Activated T-cell treated with anti-CD3 and anti-CD28 coated beads for 4 hours (primary cell): ENCODE measurements at places on chromosomes 2 and 18.

DNA sequence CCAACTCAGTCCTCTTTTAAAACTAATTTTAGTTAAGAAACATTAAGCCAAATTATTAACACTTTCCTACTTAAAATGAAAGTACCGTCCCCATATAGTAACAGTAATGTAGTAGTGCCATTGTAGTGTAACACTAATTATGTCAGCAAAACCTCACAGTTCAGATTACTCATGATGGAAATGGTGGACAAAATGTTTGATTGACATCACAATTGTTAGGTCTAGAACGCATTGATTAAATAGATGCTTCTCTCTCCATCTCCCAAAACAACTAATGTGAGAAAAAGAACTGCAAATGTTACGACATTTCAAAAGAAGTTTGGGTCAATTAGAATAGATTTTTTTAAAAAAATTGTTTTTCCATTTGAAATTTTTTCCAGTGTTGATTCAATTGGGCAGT is 1.2 kb upstream of the ATF2 start:
- no peak for DNase-seq

- no peak for DNase-seq
Observed at GRCh38 chr2:8067784-8068336, 614.0 kb upstream of the ID2 start.

GRCh38 chr2:47015206-47015605 is 99.6 kb upstream of the MCFD2 start:
- no peak for DNase-seq

DNA sequence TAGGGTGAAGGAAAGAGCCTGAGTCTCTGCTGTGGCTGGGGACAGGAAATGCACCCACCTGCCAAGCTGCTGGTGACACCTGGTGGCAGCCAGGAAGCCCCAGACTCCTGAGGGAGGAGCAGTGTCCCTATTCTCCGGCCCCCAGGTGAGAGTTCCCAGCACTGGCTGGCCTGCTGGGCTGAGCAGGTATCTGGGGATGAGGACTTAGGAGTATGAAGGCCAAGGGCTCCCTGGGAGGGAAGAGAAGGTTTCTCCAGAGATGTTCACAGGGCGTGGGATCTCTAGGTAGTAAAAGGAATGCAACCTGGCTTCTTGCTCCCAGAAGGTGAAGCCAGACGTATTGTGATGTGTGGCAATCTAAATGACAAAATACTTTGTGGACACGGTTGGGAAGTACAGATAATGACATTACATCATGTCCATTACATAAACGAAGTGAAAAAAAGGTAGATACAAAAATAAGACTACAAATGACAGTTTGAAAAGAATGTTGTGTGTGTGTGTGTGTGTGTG is 75.8 kb upstream of the SLC1A4 start:
- no peak for DNase-seq

DNA sequence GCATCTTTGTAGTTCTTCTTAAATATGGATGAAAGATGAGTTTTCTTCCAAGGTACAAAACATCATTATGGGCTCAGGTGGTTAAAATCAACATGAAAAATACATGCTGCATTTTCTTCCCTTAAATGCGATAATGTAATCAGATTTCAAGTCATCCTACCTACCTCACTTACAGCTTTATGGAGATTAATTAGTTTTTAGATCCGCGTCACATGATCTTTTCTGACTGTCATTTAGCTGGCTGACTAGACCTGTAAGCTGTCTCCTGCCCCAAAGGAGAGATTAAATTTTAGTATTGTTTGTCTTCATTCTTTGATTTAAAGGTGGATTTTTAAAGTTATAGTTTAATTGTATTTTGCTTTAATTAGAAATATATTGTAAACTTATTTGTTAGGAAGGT is 678.0 kb upstream of the ZEB2 start:
- no peak for DNase-seq

GRCh38 chr2:100185105-100185504 is 42.7 kb upstream of the AFF3 start:
- no peak for DNase-seq

DNA sequence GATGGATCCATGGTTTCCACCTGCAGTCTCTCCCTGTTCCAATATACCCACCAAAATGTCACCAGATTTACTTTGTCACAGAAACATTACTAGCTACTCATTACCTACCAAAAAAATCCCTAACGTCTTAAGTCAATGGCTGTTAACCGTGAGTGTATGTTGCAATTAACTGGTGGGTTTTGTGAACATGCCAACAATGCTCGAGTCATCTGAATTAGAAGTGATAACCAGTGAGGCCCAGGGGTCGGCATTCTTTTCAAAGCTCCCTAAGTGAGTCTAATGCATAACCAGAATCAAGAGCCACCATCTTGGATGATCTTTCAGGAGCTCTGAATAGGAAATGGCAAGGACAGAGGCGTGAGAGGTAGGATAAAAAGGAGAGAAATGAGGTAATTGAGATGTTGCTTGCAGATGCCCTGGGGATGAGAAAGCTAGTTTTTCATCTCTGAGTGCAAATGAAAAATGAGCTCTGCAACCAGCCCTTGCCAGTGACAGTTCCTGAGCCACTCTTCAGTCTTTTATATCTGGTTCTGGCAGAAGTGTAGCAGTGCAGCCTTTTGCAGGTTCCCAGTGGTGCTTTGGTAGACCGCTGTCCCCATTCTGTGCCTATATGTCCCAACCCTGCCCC is 130.0 kb upstream of the RND3 start:
- no peak for DNase-seq

GRCh38 chr2:106642679-106643078 is 155.5 kb downstream of the CD8B2 start:
- DNase-seq, result no peak

DNA sequence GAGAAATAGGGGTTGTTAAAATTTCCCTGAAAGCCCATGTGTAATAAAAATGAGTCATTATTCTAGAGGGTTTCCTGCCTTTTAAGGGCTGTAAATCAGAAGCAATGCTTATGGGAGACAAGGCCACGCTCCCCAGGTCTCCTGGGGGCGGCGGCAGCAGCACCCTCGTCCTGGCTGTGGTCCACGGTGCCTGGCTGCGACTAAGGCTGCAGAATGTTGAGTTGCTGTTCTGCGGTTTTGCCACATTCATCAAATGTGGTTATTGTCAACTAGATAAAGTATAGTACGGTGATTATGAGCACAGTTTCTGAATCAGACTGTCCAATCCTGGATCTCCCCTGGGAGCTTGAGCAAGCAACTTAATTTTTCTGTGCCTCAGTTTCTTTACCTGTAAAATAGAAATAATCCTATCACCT is 11.9 kb upstream of the AGFG1 start:
- DNase-seq, result peak; percentile 59

- DNase-seq, result no peak
Observed at GRCh38 chr18:6607343-6607742, 122.2 kb upstream of the ARHGAP28 start.

DNA sequence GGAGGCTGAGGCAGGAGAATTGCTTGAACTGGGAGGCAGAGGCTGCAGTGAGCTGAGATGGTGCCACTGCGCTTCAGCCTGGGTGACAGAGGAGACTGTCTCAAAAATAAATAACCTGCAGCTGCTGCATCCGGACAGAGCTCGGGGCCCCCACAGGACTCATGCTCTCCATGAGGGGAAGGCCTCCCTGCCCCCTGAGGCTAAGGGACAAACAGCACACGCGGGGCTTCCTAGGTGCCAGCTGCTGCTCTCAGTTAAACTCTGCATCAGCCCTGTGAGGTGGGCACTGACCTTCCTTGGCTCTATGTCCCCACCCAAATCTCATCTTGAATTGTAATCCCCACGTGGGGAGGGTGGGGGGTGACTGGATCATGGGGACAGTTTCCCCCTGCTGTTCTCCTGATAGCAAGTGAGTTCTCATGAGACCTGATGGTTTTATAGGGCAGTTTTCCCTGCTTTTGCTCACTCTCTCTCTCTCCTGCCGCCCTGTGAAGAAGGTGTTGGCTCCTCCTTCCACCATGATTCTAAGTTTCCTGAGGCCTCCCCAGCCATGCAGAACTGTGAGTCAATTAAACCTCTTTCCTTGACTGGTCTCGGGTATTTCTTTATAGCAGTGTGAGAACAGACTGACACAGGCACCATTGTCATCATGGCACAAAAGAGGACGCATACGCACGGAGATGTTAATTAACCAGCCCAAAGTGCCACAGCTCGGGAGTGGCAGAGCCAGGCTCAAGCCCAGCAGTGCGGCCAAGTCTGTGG is 49.9 kb upstream of the TAF1B start:
- DNase-seq, result no peak

- no peak for DNase-seq
Observed at GRCh38 chr2:25853038-25853638, 25.1 kb downstream of the ASXL2 start.

DNA sequence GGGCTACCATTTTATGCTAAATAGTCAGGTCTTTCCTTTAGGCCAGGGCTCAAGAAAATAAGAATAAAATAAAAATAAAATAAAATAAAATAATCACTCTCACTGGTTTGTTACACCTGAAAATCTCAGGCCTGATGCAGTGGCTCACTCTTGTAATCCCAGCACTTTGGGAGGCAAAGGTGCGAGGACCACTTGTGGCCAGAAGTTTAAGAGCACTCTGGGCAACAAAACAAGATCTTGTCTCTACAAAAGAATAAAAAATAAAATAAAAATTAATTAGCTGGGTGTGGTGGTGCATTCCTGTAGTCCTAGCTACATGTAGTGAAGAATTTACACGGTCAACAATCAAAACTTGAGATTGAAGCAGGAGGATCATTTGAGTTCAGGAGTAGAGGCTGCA is 159.4 kb downstream of the NRXN1 start:
- DNase-seq, result no peak

DNA sequence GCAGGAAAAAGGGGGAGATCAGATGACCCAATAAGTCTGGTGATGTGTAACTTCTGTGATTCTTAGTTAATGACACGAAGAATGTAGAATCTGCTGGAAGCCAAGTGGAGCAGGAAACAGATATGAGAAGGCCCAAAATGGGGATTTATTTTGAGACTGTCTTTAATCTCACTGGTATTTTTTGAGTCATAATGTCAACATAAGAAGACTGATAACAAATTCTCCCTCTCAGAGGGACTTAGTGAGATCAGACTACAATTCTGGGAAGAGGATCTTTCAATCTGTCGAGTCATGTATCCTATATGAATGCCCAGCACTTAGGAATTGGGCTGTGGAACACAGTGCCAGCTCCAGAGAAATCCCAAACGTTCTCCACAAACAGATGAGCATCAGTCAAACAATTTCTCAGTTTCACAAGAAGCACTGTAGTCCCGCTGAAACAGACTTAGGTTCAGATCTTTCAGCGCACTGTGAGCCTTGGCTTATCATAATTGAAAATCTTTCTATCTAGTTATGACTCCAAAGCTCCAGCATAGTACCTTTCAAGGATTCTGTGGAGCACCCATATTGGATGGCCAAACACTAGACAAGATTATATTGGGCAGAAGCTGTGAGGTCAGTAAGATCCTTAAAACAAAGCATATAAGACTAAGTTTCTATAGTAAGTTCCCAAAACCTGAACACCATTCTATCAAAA is 738.2 kb downstream of the LRP1B start:
- DNase-seq, result no peak

GRCh38 chr2:190864375-190864774 is 16.2 kb upstream of the GLS start:
- DNase-seq, result no peak

DNA sequence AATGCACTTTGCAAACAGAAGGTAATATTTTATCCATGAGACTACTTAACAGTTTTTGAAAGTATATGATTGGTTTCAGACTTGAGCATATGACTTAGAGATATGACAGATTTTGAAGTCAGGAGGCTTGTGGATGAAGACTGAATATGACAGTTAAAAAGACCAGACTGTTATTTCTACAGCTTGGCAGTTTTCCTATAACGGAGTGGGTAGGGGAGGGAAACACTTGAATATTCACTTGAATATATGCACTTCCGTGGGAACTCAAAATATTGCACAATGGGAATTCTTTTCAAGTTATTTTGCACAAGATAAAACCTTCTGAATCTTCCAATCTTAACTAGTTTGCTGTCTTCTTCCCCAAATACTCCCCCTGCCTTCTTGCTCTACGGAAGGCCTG is 64.6 kb upstream of the ACKR3 start:
- DNase-seq, result no peak

GRCh38 chr2:202157211-202157990 is 81.0 kb downstream of the SUMO1 start:
- no peak for DNase-seq

DNA sequence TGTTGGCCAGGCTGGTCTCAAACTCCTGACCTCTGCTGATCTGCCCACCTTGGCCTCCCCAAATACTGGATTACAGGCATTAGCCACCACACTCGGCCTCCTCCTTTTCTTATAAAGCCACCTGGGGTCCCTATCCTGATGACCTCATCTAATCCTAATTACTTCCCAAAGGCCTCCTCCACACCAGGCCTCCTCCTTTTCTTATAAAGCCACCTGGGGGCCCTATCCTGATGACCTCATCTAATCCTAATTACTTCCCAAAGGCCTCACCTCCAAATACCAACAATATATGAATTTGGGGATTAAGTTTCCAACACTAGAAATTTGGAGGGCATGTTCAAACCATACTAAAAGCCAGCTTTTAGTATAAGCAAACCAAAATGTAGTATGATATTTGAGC is 9.7 kb upstream of the RMC1 start:
- DNase-seq, result no peak

GRCh38 chr2:166610180-166610912 is 116.3 kb upstream of the SCN7A start:
- no peak for DNase-seq

DNA sequence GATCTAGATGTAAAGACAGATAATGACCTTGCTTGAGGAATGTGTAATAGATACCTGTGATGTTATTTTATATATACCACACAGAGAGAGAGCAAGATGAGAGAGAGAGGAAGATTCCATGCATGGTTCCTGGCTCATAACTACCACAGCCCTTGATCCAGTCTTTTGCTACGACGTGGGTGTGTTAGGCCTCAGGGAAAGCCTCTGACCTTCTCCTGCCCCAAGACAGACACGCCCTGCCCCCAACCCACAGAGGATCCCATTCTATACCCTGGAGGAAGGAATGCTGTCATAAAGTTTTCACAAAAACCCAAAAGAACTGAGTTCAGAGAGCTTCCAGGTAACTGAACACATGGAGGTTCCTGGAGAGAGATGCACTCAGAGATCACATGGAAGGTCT is 193.1 kb downstream of the ZEB2 start:
- no peak for DNase-seq

GRCh38 chr2:208049441-208049840 is 24.1 kb upstream of the PLEKHM3 start:
- no peak for DNase-seq

DNA sequence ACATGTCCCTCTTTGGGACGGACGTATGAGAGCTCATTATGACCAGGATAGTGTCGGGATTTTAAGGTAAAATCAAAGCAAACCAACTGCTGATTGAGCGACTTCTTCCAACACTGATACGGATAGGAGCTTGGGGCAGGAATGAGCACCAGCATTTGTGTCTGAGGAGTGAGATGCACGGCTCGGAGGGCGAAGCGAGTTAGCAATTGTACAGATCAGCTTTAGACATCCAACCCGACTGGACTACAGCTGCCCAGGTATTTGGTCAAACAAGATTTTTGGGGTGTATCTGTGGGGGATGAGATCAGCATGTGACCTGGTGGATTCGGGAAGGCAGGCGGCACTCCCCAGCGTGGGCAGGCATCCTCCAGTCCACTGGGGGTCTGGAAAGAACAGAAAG is 76.1 kb downstream of the NDUFA10 start:
- no peak for DNase-seq

GRCh38 chr18:45493830-45494229 is 121.4 kb upstream of the SLC14A2 start:
- DNase-seq, result no peak

- DNase-seq, result no peak
Observed at GRCh38 chr2:217158928-217159327, 299.1 kb upstream of the TNP1 start.

GRCh38 chr2:72934683-72935610 is 17.6 kb downstream of the EMX1 start:
- no peak for DNase-seq
